Mucosa of descending colon (tissue), 3 donors: ENCODE measurements at places on chromosomes 7 and 10. TPM values are rescaled to one million over a fixed set of nuclear protein-coding genes. Genes with fewer than 3 reads are reported as not detected.
A peak's percentile ranks its signal among the peaks of the same experiment; 100 is the strongest.

DNA sequence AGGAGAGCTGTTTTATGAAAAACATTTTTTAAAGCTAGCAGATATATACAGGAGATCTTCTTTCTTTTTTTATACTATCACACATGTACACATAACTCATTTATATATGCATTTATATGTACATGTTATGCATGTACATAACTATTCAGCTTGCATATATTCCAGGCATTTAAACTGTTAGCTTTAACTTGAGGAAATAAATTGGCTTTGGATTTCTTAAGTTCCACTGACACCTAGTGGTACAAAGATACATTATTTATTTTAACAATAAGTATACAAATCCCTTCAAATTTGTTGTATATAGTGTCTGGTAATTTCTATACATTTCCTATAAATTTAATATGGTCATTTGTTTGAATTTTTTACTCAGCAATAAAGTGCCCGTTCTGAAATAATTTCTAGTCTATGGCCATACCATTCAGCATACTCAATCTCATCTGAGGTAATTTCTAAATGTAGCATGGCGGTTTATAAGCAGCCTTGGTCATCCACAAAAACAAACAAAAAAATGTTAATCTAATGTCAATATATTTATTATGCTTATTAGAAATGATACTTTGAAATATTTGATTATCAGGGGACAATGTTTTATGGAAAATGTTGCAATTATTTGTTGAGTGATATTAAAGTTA, 11.6 kb downstream of the ZDHHC6 start:
- no peak for DNase-seq

GRCh38 chr10:129518793-129519192, 51.8 kb downstream of the MGMT start:
- DNase-seq, result no peak

- no peak for DNase-seq
Observed at GRCh38 chr7:36607721-36608095, 116.6 kb downstream of the AOAH start.

The PDE6C gene
- not detected for total RNA-seq

DNA sequence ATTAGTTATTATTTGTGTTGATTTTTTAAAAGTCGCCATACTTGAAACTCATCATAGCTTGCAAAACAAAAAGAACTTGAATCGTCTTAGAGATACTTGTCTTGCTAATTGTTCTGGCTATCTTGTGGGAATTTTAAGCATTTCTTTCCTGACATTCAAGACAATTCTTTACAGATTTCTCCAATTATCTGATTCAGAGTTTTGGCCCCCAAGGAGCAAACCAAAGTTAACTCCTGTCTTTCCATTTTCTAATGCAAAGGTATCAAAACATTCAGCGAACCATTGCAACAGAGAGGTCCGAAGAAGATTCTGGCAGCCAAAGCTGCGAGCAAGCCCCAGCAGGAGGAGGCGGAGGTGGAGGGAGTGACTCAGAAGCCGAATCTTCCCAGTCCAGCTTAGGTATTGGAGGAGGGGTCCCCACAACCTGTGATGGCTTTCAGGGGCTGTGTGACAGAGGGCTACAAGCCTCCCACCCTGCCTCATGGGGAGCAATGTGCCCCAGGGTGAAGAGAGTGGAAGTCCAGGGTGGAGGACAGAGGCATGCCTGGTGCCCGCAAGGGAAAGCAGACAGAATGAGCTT, 119.4 kb upstream of the STK17A start:
- no peak for DNase-seq

GRCh38 chr7:86592185-86592584, 51.5 kb upstream of the GRM3 start:
- DNase-seq, result no peak

The DYDC2 gene
- not detected for total RNA-seq

GRCh38 chr7:77415476-77415822, 700 bp downstream of the GSAP start:
- DNase-seq, result peak; percentile 54

- DNase-seq, result no peak
Observed at GRCh38 chr10:13016426-13016825, 14.9 kb upstream of the CCDC3 start.

GRCh38 chr7:71793251-71793650, 618.9 kb downstream of the CALN1 start:
- no peak for DNase-seq

The LRIT1 gene
- not detected for total RNA-seq

DNA sequence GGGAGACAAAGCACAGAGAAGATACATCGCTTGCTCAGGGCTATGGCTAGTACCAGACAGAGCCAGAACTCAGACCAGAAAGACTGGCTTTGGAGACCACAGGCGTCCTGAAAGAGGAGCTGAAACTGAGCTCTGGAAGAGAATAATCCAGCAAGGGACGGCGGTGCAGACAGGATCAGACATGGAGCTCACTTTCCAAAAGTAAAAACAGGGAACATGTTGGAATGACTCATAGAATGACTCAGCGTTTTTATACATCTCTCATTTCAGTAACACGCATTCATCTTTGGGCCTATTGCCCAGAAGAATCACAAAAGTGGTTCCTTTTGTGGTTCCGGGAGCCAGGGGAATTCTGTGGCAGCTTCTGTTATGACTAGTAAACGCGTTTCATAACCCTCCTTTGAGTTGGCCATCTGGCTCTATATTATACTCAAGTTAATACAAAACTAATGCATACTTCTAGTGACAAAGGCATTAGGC, 37.2 kb downstream of the PLEKHS1 start:
- no peak for DNase-seq

The ABCC2 gene
- 1.6 TPM for total RNA-seq

- no peak for DNase-seq
Observed at GRCh38 chr10:84306751-84307384, 21.5 kb upstream of the CCSER2 start.

The BHLHA15 gene
- total RNA-seq, result 2.8 TPM

DNA sequence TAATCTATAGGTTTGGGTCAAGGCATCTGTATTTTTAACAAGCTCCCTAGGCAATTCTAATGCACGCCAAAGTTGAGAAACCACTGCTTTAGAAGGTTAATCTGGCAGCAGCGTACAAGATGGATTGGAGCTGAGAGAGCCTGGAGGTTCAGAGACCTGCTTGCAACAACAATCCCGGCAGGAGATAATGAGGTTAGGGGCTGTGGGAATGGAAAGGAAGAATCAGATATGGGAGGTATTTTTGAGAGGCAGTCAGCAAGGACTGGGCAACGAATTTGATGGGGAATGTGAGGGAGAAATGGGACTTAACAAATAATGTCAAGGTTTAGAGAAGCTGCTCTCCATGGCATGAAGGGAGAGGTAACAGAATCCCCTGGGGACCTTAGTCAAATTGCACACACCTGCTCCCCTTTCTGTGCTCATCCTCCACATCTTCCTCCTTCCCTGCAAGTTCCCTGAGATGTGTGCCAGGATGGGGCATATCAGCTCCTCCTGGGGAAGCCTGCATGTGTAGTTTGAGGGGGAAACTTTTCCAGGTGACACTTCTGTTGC, 731.0 kb upstream of the GALNT17 start:
- DNase-seq, result no peak

DNA sequence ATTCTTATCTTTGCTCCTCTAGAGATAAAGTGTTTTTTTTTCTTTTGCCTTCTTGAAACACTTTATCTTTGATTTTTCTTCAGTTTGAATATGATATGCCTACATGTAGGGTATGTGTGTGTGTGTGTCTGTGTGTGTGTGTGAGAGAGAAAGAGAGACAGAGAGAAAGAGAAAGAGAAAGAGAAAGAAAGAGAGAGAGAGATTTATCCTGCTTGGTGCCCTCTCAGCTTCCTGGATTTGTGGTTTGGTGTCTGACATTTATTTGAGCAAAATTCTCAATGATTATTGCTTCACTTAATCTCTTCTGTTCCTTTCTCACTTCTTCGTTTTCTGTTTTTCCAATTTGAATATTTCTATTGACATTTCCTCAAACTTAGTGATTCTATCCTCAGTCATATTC, 60.3 kb downstream of the RAB18 start:
- no peak for DNase-seq

The OR2A12 gene
- not detected for total RNA-seq

- DNase-seq, result no peak
Observed at GRCh38 chr7:26375726-26376174, 84.1 kb downstream of the SNX10 start.
